ENCODE measurements at places on chromosomes 5 and 9. TPM values are rescaled to one million over a fixed set of nuclear protein-coding genes. Genes with fewer than 3 reads are reported as not detected.

Gene CER1
- total RNA-seq: not detected

Gene HSDL2
- 25.8 TPM for total RNA-seq

Gene SOHLH1
- total RNA-seq: not detected

Gene CCDC171
- total RNA-seq: 2.9 TPM

DNA sequence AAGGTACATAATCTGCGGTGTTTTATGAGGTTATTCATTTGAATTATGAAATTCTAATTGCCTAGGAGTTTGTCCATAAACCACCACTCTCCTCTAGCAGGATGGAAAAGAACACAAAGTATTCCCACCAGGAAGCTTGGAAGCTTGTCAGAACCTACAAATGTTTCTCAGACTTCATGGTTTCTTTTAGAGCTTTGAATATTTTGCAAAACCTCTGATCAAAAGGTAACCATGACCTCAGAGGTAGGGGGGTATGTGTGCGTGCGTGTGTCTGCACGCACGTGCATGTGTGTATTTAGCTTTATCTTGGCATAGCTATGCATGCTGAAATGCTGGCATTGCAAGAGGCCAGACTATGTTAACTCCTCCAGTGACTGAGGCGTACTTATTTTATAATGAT, 847.0 kb downstream of the TLE1 start:
- H3K36me3 ChIP-seq: no peaks in the 10 kb centered on the region
- H3K27me3 ChIP-seq: no peaks in the 10 kb centered on the region
- DNase-seq: no peak
- H3K4me3 ChIP-seq: no peak overlapping the region
- H3K27ac ChIP-seq: no peak overlapping the region

DNA sequence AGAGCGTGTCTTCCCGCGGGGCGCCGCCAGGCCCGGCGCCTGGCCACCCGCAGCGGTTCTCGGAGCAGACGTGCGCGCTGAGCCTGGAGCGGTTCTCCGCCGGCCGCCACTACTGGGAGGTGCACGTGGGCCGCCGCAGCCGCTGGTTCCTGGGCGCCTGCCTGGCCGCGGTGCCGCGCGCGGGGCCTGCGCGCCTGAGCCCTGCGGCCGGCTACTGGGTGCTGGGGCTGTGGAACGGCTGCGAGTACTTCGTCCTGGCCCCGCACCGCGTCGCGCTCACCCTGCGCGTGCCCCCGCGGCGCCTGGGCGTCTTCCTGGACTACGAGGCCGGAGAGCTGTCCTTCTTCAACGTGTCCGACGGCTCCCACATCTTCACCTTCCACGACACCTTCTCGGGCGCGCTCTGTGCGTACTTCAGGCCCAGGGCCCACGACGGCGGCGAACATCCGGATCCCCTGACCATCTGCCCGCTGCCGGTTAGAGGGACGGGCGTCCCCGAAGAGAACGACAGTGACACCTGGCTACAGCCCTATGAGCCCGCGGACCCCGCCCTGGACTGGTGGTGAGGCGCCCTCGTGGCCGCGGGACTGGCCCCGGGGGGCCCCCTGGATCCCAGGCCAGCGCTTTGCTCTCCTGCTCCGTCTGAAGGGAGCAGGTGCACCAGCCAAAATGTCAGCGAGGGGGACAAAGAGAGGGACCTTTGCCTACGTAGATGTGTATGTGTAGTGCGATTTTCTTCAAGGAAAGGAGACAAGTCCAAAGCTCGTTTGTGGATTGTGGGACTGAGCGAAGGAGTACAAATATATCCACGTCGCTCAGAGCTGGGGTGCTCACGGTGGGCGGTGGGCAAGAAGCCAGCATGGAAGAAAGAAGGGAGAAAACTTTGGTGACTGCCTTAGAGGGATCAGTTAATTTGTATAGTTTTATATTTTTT, 19.5 kb downstream of the BTNL9 start:
- no peaks in the 10 kb centered on the region for H3K36me3 ChIP-seq
- no peak overlapping the region for H3K4me3 ChIP-seq
- H3K27ac ChIP-seq: no peak overlapping the region
- H3K4me1 ChIP-seq: peaks cover 7% of the 10 kb centered on the region

DNA sequence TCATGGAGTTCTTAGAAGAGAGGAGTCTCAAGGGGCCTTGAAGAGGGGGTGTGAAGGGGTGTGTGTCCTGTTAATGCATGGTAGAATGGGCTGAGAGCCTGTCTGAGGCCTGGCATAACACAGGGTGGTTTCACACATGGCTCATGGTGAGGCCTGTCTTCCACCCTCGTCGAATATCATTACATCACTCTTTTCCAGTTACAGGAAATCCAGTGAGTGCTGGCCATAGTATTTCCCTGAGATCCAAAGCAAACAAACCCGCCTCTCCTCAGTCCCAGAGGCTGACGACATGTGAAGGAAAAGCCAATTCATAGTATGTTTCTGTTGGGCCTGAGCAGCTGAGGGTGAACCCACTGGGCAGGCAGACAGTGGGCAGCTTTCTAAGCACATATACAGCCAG, 159.4 kb upstream of the NR3C1 start:
- no peak overlapping the region for H3K27ac ChIP-seq
- H3K36me3 ChIP-seq: no peaks in the 10 kb centered on the region
- no peaks in the 10 kb centered on the region for H3K27me3 ChIP-seq
- no peak for DNase-seq

DNA sequence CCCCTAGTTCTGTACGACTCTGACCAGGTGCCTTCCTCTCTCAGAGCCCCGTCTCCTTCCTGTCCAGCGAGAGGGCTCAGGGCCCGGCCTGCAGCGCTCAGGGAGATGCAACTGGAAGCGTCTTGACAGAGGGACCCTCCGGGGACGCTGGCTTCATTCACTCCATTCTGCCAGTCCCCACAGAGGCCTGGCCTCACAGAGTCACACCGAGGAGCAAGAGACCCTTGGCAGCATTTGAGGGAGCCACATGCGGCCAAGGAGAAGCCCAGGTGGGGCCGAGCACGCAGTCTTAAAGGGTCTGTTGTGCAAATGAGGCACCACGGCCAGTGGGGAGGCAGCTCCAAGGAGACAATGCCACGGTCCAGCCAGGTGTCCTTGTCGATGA, 86.6 kb upstream of the SARDH start:
- H3K36me3 ChIP-seq: no peaks in the 10 kb centered on the region
- no peak overlapping the region for H3K27ac ChIP-seq
- DNase-seq: no peak
- no peaks in the 10 kb centered on the region for H3K27me3 ChIP-seq
- H3K4me1 ChIP-seq: peaks cover 8% of the 10 kb centered on the region
- no peak overlapping the region for H3K4me3 ChIP-seq

- H3K27me3 ChIP-seq: no peaks in the 10 kb centered on the region
- no peak for DNase-seq
- H3K4me1 ChIP-seq: peaks cover 10% of the 10 kb centered on the region
- no peaks in the 10 kb centered on the region for H3K36me3 ChIP-seq
Measured at GRCh38 chr5:160956051-160956450, 104.0 kb upstream of the ATP10B start.

DNA sequence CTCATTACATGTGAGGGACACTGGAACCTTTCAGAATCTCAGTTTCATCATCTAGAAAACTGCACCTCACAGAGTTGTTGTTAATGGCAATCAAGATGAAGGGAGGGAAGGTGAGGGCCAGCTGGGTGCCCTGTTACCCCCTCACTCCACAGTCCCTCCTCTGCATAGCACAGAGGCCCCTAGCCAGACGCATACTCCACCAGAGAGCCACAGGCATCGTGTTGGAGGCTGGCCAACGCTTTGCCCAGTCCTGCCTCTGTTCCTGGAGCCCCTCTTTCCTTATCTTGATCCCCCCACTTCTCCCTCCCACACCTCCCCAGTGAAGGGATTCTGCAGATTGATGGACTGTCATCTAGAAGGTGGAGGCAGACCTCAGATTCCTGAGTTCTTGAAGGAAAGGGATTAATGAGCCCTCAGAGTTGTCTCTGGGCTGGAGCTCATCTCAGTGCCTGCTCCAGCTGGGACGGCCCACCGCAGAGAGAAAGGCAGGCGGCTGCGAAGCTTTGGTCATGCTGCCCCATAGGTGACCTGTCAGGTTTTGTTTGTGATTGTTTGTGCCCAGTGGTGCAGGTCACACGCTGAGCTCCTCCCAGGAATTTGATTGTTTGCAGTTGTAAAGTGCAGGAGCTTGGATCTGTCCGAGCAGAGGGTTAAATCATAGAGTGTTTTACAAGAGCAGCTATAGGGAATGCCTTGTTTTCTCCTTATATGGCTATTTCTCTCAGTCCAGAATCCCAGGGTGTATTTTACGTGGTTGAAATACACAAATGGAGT, 487.3 kb downstream of the CCDC171 start:
- peaks cover 15% of the 10 kb centered on the region for H3K4me1 ChIP-seq
- no peak for DNase-seq
- H3K27me3 ChIP-seq: no peaks in the 10 kb centered on the region
- no peak overlapping the region for H3K4me3 ChIP-seq
- H3K36me3 ChIP-seq: no peaks in the 10 kb centered on the region

- no peak overlapping the region for H3K27ac ChIP-seq
- no peaks in the 10 kb centered on the region for H3K27me3 ChIP-seq
- no peak for DNase-seq
- no peak overlapping the region for H3K4me3 ChIP-seq
- no peaks in the 10 kb centered on the region for H3K4me1 ChIP-seq
- H3K36me3 ChIP-seq: no peaks in the 10 kb centered on the region
Measured at GRCh38 chr5:95027151-95027721, 257.7 kb downstream of the MCTP1 start.
